Stimulated activated CD4-positive, alpha-beta T cell treated with anti-CD3 and anti-CD28 coated beads, Interleukin-15, amount 100 ng/mL, for 24 hours (primary cell): ENCODE measurements at places on chromosomes 2 and 18.

DNA sequence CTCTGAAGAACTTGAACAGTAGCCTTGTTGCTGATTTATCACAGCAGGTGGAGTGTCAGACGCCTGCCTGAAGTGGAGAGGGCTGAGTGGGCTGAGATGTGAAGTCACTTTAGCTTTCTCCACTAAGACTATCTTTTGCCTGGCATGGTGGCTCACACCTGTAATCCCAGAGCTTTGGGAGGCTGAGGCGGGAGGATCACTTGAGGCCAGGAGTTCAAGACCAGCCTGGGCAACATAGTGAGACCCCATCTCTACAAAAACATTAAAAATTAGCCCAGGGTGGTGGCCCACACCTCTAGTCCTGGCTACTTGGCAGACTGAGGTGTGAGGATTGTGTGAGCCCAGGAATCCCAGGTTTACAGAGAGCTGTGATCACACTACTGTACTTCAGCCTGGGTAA lies 60.6 kb upstream of the TTC39C start:
- no peak for DNase-seq

- no peak for DNase-seq
Measured at GRCh38 chr2:232721882-232722281, 24.8 kb downstream of the GIGYF2 start.

GRCh38 chr2:14543284-14543683 lies 89.2 kb upstream of the LRATD1 start:
- DNase-seq = no peak

- no peak for DNase-seq
Measured at GRCh38 chr2:42984081-42984480, 191.7 kb upstream of the HAAO start.

GRCh38 chr2:144249035-144249637 lies 270.8 kb downstream of the ZEB2 start:
- no peak for DNase-seq

- DNase-seq = no peak
Measured at GRCh38 chr2:54818226-54818625, 94.8 kb downstream of the EML6 start.

DNA sequence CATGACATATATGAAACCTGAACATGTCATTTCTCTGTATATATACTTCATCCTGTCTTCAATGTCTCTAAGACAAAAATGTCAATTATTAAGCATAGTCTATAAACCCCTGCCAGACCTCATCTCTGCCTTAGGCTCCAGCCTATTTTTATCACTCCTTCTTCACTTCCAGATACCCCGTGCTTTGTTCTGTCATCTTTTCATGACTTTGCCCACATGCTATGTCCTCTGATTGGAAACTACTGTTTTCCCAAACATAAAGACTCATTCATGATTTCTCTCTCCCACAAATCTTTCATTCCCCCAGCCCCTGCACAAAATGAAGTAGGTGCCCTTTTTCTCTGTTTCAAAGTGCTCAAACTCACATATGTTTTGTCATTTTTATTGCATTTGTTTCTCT lies 1503.9 kb downstream of the DPP10 start:
- DNase-seq = no peak

DNA sequence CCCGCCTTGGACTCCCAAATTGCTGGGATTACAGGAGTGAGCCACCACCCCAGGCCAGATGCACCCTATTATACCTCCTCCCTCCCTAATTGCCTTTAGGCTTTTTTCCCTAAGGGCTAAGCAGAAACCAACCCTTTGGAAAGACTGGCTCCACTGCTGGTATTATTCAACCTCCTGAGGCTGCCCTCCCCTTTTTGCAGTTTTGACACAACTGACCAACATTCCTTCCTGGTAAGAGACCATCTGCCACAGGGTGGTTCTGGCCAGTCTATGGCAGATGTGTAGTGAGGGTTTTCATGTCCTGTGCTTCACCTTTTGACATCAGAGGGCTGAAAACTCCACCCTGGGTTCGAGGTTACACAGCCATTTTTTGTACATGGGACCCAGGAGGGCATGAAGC lies 1785.3 kb upstream of the CELF4 start:
- DNase-seq = no peak

DNA sequence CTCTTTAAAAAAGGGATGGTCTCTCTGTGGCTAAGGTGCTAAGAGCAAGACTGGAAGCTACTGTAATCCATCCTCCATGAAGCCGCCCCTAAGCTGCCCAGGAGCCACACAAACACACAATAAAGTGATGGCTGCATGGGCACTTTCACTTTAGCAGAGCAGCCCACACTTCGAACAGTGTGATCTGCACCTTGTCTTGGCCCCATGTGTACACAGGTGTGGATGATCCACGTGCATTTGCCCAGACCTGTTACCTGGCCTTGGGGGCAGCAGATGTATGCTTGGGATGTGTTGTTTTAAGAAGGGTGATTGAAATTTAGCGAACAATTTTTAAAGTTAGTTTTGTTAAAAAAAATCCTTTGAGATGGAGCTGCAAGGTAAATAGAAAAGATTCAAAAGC lies 39.9 kb downstream of the TMEM178A start:
- no peak for DNase-seq
